ENCODE measurements at places on chromosomes 1 and 21.

GRCh38 chr21:29555601-29556000 is 256.9 kb downstream of the BACH1 start:
- no peak for DNase-seq

DNA sequence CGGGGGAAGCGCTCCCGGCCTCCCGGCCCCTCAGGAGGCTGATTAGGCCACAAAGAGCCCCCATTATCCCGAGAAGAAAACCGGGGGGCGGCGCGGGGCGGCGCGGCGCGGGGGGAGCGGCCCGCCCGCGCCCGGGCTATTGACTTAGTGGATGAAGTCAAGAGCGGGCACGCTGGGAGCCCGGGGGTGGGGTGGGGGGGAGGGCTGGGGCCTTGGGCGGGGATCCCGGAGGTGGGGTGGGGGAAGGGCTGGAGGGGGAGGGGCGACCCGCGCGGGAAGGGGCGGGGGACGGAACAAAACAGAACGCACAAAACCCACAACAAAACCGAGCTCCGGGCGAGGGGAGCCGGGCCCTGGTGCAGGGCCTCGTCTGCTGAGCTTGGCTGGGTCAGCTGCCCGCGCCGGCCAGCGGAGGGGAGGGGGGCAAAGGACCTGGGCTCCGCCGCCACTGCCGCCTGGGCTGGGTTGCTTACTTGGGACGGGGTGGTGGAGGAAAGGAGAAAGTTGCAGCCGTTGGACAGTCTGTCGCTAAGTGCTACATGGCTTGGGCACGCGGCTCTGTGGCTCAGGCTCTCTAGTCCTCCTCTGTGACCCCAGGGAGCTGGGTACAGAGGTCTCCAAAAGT is 16.3 kb downstream of the PAX7 start:
- no peak for DNase-seq

DNA sequence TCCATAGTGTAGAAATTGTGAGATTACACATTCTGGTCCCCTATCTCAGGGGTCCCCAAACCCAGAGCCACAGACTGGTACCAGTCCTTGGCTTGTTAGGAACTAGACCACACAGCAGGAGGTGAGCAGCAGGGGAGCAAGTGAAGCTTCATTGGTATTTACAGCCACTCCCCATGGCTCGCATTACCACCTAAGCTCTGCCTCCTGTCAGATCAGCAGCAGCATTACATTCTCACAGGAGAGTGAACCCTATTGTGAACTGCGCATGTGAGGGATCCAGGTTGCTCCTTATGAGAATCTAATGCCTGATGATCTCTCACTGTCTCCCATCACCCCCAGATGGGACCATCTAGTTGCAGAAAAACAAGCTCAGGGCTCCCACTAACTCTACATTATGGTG is 229.7 kb upstream of the IRF2BP2 start:
- no peak for DNase-seq

GRCh38 chr1:159187647-159188374 is 16.4 kb downstream of the CADM3 start:
- peak; percentile 18 for DNase-seq

GRCh38 chr1:89064632-89065031 is 376 bp downstream of the GBP1 start:
- DNase-seq: no peak

GRCh38 chr1:180112091-180112490 is 42.6 kb upstream of the QSOX1 start:
- no peak for DNase-seq

DNA sequence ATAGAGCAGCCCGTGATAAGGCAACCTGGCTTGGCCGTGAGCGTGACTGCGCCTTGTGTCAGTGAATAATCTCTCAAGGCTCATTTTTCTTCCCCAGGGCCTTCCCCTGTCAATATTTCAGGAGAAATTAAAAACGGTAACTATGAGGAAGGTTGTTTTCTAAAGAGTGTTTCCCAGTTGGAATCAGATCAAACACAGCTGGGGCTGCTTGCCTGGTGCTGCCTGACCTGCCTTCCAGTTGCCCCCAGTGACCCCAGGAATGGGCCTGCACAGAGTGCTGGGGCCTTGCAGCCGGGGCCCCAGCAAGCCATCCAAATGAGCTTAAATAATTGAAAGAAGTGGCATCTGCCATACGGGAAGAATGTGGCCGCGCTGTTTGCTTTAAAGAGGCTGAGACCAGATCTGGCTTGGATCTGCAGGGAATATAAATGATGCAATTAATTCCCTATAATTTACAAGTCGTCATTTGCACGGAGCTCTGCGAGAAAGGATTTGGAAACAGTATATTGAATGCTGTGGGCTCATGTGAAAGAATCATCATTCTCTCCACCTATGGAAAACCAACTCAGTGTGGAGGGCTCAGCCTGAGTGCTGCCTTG is 203.9 kb downstream of the C1orf94 start:
- DNase-seq: no peak

DNA sequence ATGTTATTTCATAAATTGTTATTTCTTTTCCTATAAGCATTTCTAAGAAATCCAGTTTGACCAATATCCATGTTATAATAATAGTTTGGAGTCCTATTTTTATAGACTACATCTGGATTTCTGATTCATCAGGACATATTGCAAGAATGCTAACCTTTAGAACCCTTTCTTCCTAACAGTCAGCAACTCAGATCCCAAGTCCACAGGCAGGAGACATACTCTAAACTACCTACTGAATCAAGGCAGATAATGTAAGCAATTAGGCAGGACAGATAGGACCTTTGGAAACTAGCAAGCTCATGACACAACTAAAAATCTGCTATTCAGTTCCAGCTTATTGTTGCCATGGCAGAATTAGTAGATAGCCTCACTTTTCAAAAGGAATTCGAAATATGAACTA is 104.1 kb downstream of the DENND1B start:
- no peak for DNase-seq

- no peak for DNase-seq
These were observed 6.7 kb downstream of the AZIN2 start for GRCh38 chr1:33087677-33088076.

GRCh38 chr21:26470351-26471098 is 102.6 kb downstream of the CYYR1 start:
- no peak for DNase-seq

- no peak for DNase-seq
These were observed 173.7 kb downstream of the LYPLAL1 start for GRCh38 chr1:219347376-219347775.

GRCh38 chr21:38937286-38937790 is 131.6 kb downstream of the ETS2 start:
- DNase-seq: no peak

DNA sequence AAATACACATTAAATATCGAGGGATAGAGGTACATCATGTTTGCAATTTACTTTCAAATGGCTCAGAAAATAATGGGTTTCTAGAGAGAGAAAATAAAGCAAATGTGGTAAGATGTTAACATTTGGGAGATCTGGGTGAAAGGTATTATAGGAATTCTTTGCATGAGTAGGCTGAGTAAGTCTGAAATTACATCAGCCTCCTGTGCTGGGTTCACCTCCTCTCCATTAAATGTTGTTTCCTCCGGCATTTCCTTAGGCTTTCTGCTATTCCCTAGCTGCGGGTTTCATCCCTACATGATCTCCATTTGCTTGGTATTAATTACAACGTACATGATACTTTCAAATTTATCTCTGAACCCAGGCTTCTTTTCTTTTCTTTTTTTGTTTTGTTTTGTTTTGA is 31.6 kb downstream of the ZMYND12 start:
- no peak for DNase-seq

DNA sequence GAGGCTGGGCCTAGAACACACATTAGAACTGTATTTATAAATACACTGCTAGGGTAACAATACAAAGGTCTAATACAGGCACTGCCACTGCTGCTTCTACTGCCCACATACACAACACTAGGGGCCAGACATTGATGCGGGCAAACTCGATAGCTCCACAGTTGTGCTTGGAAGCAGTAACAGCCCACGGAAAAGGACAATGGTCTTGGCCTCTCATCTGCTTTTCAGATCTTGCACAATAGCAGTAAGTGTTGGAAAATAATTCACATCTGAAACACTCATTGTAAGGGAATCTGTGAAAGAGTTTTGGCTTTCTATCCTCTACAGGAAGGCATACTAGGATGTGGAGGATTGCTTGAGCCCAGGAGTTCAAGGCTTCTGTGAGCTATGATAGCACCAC is 6.9 kb upstream of the SPOCD1 start:
- DNase-seq: no peak

DNA sequence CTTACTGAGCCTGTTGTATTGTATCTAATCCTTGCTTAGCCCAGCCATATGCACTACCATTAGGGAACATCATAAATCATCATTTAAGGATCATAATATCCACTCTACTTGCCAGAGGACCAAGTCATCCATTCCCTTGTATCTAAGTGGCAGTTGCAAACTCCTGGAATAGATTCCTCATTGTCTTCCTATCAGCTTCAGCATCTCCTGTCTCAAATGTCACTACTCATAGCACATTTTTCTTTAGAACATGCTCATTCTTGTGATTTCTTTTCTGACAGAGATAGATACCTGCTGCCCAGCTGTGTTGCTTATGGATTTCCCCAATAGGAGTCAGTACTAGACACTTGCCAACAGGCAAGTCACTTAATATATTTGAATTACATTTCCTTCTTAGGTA is 84.3 kb downstream of the OLFML3 start:
- no peak for DNase-seq

- DNase-seq: no peak
These were observed 28.8 kb downstream of the SLC5A9 start for GRCh38 chr1:48251323-48251722.

- no peak for DNase-seq
These were observed 66.1 kb downstream of the CD2 start for GRCh38 chr1:116820369-116820768.

DNA sequence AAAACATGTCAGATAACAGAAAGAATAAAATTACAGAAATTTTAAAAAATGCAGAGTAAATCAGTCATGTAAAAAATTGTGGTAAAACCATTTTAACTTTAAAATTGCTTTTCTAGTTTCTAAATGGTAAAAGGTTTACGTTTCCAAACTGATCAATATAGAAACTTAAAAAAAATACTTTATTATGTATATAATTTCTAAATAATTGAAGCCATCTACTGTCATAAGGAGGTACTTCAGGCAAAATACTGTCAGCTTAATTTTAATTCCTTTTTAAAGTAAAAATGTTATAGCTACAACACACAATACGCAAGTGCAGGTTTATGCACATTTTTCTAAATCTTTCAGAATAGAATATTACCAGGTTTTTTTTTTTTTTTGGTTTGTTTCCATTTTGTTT is 159.9 kb downstream of the HFM1 start:
- DNase-seq: no peak

DNA sequence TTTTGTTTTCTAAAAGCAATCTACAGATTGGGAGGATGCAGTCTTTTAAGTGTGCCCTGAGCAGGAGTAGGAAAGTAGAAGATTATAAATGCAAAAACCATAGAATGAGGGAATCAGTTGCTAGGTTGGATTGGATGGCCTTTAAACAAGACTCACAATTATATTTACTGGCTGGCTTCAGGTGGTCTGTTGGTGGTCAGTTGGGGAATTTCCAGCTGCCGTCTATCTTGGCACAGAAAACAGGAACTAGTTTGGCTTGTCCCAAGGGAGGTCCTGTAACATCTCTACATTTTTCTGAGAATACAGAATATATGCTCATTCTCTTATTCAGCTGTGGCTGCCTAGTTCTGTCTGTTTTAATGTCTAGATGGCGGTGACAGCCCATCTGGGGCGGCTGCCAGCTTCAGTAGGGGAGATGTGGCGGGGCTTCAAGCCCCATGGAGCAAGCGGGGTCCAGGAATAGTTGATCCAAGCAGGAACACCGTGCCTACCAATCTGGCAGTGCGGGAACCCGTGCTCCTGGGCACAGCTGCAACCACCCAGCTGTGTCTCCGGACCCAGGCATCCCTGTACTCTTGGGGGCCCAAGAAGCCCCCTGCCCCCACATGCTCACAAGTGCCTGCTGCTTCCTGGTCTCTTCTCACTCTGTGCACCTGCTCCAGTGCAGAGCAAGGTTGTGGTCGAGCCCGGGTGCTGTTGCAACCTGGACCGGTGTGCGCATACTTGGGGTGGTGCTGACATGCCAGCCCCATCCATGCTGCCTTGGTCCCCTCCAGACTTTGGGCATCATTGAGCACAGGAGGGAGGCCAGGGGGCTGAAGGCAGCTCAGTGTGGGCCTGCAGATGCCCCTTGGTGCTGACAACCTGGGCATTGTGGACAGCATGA is 1182.6 kb downstream of the AMY1C start:
- peak; percentile 81 for DNase-seq

GRCh38 chr21:21508859-21509258 is 510.6 kb downstream of the NCAM2 start:
- no peak for DNase-seq

- no peak for DNase-seq
These were observed 42.4 kb upstream of the AK4 start for GRCh38 chr1:65105596-65105995.

GRCh38 chr1:30087465-30087864 is 635.9 kb downstream of the MATN1 start:
- peak; percentile 16 for DNase-seq

DNA sequence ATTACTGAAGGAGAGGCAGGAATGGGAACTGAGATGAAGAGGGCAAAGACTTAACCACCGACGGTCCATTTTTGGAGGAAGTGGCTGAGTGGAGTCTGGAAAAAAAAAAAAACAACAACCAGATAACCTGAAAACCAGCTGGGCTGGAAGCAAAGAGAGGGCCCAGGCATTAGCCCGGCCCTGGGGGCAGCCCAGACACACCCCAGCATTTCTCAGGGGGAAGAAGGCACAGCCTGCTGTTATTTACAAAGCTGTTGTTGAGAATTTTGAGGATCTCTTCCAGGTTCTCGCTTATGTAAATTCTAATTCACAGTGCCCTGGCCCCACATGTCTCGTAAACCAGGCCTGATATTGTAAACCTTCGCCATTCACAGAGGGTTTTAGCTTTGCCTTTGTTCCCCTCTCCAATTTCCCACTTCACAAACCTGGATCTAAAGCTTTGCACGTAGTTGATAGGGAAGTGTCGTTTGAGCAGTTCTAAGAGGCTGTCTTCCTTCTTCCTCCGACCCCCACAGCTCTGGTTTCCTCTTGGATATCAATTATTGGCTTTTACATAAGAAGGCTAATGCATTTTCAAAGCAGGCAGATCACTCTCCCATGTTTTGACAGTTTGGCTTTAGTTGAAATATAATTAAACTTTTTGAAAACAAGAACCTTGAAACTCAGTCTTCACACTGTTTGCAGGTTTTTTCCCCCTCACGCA is 161.8 kb upstream of the IRF2BP2 start:
- no peak for DNase-seq

DNA sequence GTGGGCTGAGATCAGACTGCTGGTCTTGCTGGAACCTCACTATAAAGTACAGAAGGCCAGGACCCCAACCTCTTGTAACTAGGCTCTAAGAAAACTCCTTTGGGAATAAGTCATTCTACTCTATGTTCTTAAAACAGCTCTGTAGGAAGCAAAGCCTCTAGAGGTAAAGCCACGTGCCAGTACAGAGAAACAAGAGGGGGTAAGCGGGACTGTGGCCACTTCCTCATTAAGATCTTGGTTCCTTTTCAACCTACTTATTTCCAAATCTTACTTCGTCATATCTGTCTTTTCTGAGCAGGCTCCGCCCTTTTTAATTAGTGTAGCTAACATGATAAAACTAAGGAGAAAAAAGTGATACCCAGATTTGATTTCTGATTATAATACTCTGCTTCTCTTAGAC is 3.8 kb downstream of the NCSTN start:
- DNase-seq: peak; percentile 43

- DNase-seq: no peak
These were observed 16.9 kb downstream of the NTMT2 start for GRCh38 chr1:170162459-170163246.

GRCh38 chr1:60935599-60936110 is 146.7 kb upstream of the NFIA start:
- no peak for DNase-seq

GRCh38 chr1:150796374-150796773 is 11.7 kb downstream of the CTSK start:
- DNase-seq: no peak
